Urinary bladder (tissue), 4 donors: ENCODE measurements at places on chromosomes 2 and 18. TPM values are rescaled to one million over a fixed set of nuclear protein-coding genes. Genes with fewer than 3 reads are reported as not detected.

DNA sequence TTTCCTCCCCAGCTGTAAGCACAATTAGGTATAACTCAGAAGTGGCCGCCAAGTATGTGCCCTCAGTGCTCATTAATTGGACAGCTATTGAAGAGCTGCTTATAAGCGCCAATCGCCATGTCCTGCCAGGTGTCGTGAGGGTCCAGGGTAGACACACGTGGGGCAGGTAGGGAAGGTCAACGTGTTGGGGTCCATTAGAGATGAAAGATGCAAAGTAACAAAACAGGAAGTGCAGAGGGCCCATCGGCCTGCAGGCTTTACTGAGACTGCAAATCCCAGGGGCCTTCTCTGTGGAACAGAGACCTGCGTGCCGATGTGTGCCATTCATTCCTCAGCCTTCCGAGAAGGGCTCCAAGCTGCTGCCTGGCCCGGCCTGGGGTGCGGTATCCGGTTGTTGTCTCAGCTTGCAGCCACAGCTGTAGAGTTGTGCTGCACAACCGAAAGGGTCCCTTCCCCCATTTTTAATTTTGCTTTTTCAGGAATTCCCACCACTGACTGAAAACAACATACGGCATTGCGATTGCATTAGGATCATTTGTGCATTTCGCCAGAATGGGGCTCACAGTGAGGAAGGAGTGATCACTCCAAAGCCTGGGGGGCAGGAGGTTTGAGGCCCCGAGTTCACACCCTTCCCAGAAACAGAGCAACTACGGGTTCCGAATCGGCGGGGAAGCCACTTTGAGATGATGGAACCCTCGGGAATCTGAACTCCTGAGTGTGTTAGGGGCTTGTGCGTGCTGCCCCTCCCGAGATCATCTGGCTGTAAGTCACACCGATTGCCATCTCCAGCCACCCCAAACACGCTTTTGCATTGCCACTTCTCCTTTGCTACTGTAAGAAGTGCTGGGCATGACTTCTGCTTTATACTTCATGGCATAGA lies 94.3 kb downstream of the TSHZ1 start:
- DNase-seq: no peak

DNA sequence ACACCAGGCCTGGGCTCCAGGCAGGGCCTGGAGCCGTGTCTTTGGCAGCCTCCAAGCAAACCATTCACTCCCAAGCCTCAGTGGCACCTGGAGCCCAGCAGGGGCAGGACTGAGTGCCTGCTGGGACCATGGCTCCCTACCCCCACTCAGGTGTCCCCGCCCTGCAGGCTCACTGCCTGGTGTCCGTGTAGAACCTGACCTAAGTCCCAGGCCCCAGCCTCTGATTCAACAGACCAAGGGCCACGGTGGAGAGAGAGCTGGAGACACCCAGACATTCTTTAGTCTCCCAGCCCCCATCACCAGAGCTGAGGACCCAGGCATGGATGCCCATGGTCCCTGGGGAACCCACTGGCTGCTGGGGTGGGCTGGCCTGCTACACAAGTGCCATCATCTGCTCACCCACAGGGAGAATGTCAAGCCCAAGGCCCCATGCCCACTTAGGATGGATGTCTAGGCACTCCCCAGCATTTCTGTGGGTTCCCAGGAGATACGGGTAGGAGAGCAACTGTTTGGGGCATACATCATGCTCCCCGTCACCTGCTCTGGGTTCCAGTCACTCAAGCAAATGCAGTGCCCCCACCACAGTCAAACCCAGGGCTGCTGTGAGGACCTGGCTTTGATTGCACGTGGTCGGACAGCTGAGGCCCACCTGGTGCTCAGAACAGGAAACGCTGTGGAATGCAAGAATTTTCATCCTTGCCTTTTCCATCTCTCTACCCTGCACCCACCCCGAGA lies 42.9 kb upstream of the ATG16L1 start:
- no peak for DNase-seq

GRCh38 chr2:78910376-78910775 lies 115.1 kb upstream of the REG3G start:
- DNase-seq: no peak

- DNase-seq: peak; percentile 87
These were observed 32.9 kb downstream of the HS1BP3 start for GRCh38 chr2:20617892-20618467.

GRCh38 chr18:6382963-6383362 lies 31.7 kb downstream of the L3MBTL4 start:
- DNase-seq: no peak

GRCh38 chr2:32910883-32911598 lies 35.7 kb upstream of the LTBP1 start:
- no peak for DNase-seq

GRCh38 chr2:239935789-239936758 lies 89.1 kb downstream of the NDUFA10 start:
- no peak for DNase-seq

GRCh38 chr18:34358923-34359322 lies 134.2 kb upstream of the NOL4 start:
- no peak for DNase-seq

GRCh38 chr2:74375838-74376237 lies 4.3 kb downstream of the DCTN1 start:
- no peak for DNase-seq

DNA sequence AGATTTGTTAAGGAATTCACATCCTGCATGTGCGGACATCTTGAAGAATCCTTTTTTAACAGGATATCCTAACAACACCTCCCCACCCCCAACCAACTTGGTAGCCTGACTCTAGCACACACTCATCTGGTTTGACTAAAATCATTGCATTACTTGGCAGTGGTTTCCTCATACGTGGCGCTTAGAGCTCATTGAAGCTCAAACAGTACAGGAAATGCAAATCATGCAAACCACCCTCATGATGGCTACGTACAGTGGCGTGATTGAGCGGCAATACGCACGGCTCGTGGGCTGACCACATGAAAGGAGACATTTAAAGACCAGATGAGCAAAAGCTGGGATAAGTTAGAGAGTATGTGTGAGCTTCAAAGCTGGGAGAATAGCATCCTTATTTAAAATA lies 336.2 kb downstream of the ZEB2 start:
- DNase-seq: no peak

DNA sequence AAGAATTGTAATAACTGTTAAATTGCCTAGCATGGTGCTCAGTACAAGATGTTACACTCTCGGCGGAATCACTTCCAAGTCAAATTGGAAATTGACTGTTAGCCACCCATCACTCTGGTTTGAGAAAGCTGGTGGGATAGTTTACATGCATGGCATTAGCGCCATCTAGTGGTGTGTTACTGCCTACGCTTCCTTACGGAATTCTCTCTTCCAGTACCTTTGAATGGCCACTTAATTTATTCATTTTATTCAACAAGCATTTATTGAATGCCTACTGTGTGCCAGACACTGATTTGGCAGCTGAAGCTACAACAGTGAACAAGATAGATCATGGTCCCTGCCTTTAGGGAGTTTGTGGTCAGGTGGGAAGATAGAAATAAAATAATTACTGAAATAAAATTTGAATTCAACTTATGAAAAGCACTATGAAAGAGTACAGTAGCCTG lies 171.2 kb downstream of the TMEM247 start:
- DNase-seq: no peak

GRCh38 chr2:33559328-33559727 lies 39.8 kb downstream of the FAM98A start:
- DNase-seq: no peak

GRCh38 chr2:9772999-9773902 lies 70.0 kb upstream of the TAF1B start:
- no peak for DNase-seq

- no peak for DNase-seq
These were observed 324.2 kb upstream of the RGPD4 start for GRCh38 chr2:107502539-107502938.

- no peak for DNase-seq
These were observed 34.3 kb upstream of the PUM2 start for GRCh38 chr2:20384953-20385352.

DNA sequence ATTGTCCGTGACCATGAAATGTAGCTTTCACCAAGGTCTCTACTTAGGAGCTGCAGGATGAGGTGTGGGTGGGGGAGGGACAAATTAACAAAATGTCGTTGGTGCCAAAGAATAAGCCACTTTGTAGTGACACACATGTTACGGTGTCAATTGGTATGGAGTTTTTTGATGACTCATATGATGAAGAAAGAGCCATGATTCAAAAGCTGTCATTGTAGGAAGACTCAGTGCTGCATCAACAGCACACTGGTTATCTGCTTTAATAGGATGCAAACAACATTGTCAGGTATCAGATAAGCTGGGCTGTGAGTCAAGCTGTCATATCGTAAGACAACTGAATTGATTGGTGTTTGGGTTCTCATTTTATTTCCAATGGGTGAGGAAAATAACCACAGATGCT lies 36.6 kb upstream of the BOD1L2 start:
- DNase-seq: no peak

DNA sequence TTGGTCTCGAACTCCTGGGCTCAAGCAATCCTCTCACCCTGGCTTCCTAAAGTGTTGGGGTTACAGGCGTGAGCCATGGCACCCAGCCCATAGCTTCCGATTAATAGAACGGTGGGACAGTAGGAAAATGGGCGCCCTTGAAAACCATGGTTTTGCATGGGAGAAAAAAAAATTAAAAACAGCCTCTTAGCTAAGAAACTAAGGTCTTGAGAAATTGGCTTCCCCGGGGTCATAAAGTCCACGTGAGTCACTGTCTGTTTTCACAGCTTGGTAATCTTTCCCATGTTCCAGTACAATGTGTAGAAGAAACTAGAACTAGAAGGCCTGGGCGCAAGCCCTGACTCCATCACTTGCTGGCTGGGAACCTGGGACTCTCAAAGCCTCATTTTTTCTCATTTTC lies 20.7 kb downstream of the B3GNT2 start:
- no peak for DNase-seq

GRCh38 chr2:180979749-180980105 lies 678 bp upstream of the UBE2E3 start:
- DNase-seq: no peak

DNA sequence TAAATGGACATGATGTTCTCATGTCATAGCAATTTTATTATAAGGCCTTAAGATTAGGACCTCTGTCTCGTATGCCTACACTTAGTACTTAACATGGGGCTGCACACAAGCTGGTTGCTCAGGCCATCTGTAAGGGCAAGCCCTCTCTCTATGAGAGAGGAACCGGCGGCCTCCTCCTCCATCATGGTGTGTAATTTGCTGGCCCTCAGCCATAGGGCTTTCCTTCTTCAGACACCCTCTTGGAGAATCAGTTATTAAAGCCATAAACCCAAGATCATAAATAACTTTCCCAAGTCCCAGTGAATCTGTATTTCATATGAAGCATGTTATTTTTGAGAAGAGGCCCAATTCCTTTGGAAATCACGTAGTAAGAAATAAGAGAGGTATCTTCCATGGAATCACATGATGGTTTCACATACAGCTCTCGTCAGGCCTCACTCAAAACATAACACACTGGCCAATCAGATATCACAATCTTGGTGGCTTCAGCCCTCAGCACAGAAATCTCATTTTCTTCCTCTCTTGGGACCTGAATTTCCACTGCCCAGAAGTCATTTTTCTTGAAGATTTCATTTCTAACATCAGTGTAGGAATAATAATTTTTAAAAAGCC lies 92.6 kb downstream of the RDH14 start:
- DNase-seq: no peak

ITM2C gene
- polyA plus RNA-seq: 230 TPM

WDR43 gene
- 17.7 TPM for polyA plus RNA-seq

EPB41L3 gene
- 25.9 TPM for polyA plus RNA-seq

ZNF514 gene
- 11.3 TPM for polyA plus RNA-seq

ITGA4 gene
- polyA plus RNA-seq: 5.2 TPM

ERBB4 gene
- polyA plus RNA-seq: 0.13 TPM

MRPS9 gene
- polyA plus RNA-seq: 27.0 TPM

KIF5C gene
- polyA plus RNA-seq: 2.8 TPM

CD302 gene
- 58.2 TPM for polyA plus RNA-seq

ADAM17 gene
- polyA plus RNA-seq: 10.4 TPM

CFAP53 gene
- polyA plus RNA-seq: 0.34 TPM
